Peyer's patch (tissue), 4 donors: ENCODE measurements at places on chromosomes 4 and X. TPM values are rescaled to one million over a fixed set of nuclear protein-coding genes. Genes with fewer than 3 reads are reported as not detected.

DNA sequence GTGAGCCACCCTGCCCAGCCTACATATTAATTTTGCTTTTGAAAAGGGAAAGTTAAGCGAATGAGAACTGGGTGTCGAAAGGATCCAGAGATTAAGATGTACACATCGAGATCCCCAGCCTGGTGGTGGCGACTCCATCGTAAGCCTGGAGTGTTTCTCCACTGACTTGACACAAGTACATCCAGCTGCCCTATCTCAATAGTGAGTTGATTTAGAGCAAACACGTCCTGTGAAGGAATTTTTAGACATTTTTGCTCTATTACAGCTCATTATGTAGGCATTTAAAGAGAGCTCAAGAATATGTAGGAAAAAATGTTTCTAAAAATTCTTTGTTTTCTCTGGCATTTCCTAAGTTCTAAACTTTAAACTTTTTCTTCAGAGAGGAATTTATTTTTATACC, 11.7 kb upstream of the CLDN34 start:
- no peak overlapping the region for H3K4me3 ChIP-seq
- no peak overlapping the region for H3K27ac ChIP-seq
- H3K36me3 ChIP-seq = no peaks in the 10 kb centered on the region

DNA sequence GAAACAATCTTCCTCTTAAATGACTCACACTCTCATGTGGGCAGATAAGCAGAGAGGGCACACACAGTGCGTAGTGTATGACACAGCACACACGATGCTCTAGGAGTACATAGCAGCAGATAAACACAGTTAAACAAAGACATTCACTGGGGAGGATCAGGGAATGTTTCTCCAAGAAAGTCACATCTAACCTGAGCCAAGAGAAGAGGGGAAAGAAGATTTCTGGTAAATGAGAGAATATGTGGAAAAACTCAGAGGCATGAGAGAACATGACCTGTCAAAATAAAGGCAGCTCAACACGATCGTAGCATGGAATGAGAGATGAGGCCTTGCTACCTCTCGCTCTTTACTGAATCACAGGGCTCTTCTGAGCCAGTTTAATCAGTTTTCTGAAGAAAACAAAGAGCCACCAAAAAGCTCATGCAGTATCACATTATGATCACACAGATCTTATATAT, 251.0 kb downstream of the ANK2 start:
- peak overlapping the region; percentile 35 for H3K27ac ChIP-seq
- no peaks in the 10 kb centered on the region for H3K27me3 ChIP-seq
- H3K4me1 ChIP-seq = no peaks in the 10 kb centered on the region
- no peak overlapping the region for H3K4me3 ChIP-seq
- H3K36me3 ChIP-seq = no peaks in the 10 kb centered on the region

The VCX2 gene
- total RNA-seq = not detected

GRCh38 chr4:83152746-83153145, 38.2 kb upstream of the PLAC8 start:
- H3K27ac ChIP-seq = no peak overlapping the region
- H3K4me3 ChIP-seq = no peak overlapping the region
- no peaks in the 10 kb centered on the region for H3K36me3 ChIP-seq
- DNase-seq = no peak

DNA sequence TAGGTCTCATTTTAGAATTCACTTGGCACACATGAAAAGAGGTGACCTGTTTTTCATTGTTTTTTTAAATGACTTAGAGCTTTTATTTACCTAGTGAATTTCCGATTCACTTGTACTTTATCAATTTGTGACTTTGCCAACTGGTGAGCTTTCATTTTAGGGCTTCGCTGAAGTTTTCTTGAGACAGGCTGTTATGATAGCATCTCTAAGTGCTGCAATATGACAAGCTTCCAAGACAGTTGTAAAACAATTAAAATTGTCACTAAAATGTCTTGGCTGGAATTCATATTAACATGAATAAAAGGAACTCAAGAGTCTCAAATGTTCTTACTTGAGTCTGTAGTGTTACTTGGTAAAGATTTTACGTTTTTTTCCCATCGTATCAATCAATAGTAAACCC, 831.7 kb upstream of the GRID2 start:
- H3K4me1 ChIP-seq = no peaks in the 10 kb centered on the region
- H3K36me3 ChIP-seq = no peaks in the 10 kb centered on the region
- H3K27ac ChIP-seq = no peak overlapping the region
- H3K27me3 ChIP-seq = no peaks in the 10 kb centered on the region

DNA sequence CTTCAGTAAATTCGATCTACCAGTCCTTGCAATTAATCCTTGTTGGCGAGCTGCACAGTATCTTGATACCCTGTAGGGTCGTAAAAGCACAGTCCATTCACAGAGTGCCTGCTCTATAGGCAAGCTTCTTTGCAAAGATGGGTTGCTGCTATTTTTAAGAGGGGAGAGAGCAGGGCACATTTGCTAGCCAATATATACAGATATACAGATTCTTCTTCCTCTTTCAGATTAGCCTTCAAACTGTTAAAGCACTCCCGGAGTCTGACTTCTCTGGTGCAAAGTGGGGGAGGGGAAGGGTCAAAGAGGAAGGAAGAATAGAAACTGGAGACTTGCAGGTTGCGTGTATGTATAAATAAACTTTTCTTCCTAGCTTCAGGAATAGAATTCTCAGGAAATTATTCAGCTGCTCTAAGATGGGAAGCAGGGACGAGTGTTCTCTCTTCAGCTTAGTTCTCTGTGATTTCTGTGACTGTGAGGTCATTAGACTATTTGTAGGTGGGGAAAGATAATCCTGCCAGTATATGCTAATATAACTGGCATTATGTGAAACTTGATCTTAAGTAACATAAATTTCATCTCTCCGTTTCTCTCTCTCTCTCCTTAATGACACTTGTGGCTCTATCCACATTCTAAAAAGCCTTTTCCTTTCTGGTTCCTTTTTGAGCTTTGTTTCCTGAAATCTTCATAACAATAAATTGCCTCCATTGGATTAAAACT, at the start of gene CYSLTR1:
TSS of gene CYSLTR1 (minus strand) at position 242 of the 717 bp plus-strand sequence. CDS start 53,865 bp downstream, outside the sequence.
- no peaks in the 10 kb centered on the region for H3K27me3 ChIP-seq
- no peaks in the 10 kb centered on the region for H3K36me3 ChIP-seq
- DNase-seq = peak; percentile 50
- no peaks in the 10 kb centered on the region for H3K4me1 ChIP-seq

DNA sequence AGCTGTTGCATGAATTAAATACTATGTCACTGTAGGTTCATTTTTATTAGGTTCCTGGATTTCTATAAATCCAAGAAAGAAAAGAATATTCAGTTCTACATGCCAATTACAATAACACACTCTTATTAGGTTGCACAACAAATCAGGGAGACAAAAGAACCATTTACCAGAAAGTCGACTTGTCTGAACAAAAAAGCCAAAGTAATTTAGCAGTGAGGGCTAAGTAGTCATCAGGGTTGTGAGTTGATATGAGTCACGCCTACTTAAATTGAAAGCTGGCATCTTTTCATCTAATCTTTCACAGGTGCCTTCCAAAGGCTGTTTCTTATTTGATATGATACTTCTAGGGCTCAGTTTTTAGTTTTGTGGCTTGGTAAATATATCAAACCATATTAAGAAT, 25.4 kb upstream of the GNRHR start:
- H3K27me3 ChIP-seq = no peaks in the 10 kb centered on the region
- H3K36me3 ChIP-seq = no peaks in the 10 kb centered on the region
- no peak overlapping the region for H3K27ac ChIP-seq
- no peaks in the 10 kb centered on the region for H3K4me1 ChIP-seq
- H3K4me3 ChIP-seq = no peak overlapping the region

The ARMCX5 gene
- 14.2 TPM for total RNA-seq

GRCh38 chrX:11426712-11427452, 133.7 kb downstream of the AMELX start:
- H3K36me3 ChIP-seq = no peaks in the 10 kb centered on the region
- H3K4me1 ChIP-seq = no peaks in the 10 kb centered on the region
- peak overlapping the region; percentile 83 for H3K27ac ChIP-seq
- H3K27me3 ChIP-seq = no peaks in the 10 kb centered on the region

The ZC4H2 gene
- 6.7 TPM for total RNA-seq

The RTL3 gene
- total RNA-seq = 0.94 TPM

GRCh38 chr4:74328501-74328900, 20.2 kb downstream of the EPGN start:
- H3K4me1 ChIP-seq = no peaks in the 10 kb centered on the region
- no peaks in the 10 kb centered on the region for H3K36me3 ChIP-seq
- H3K27me3 ChIP-seq = no peaks in the 10 kb centered on the region
- DNase-seq = no peak

DNA sequence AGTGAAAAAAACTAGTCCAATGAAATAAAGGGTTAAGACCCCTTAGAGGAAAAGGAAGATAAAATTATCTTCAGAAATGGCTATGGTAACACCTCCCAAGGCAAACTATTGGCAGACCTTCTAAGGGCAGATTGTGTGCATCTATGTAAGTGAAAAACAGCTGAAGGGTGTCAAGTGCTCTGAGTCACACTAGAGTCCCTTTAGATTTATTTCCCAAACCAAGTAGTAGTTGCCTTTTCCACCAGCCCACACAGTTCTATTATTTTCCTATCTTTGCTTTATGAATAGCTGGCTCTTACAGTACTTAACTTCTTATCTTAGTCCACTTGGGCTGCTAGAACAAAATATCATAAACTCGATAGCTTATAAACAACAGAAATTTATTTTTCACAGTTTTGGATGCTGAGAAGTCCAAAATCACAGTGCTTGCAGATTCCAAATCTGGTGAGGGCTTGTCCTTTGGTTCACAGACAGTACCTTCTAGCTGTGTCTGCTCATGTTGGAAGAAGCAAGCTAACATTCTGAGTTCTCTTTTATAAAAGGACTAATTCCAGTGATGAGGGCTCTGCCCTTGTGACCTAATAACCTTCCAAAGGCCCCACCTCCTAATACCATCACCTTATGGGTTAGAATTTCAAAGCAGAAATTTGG, 143.6 kb downstream of the GRID2 start:
- H3K36me3 ChIP-seq = no peaks in the 10 kb centered on the region
- no peak for DNase-seq
- no peaks in the 10 kb centered on the region for H3K27me3 ChIP-seq
- H3K4me3 ChIP-seq = no peak overlapping the region

DNA sequence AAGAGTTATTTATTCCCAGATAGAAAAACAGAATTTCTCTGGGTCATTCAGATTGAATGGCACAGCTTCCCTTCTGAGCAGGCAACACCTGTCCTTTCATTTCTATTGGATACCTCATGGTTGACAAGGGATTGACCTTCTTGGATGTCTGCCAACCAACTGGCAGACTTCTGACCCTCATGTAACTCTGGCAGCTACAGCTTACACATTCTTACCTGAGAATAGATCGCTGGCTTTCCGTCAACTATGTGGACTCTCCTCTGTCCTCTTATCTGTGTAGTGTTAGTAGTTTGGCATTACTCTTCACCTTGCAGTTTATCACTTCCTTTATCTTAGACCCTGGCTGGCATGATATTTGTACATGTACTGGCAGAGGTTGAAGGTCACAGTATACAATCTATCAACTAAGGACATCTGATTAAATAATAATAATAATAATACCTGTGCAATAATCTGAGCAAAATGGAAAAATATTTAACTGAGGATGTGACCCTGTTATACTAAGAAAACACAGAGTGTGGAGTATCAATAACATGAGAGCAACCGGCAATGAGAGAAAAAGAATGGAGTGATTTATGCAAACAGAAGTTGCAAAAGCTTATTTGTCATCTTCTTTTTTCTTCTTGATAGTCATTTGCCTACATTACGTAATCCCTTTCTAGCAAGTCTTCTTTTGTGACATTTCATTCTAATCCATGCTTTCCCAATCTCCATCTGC, 1118.2 kb downstream of the ARAP2 start:
- H3K4me1 ChIP-seq = no peaks in the 10 kb centered on the region
- H3K27me3 ChIP-seq = no peaks in the 10 kb centered on the region
- no peak for DNase-seq
- H3K36me3 ChIP-seq = no peaks in the 10 kb centered on the region

DNA sequence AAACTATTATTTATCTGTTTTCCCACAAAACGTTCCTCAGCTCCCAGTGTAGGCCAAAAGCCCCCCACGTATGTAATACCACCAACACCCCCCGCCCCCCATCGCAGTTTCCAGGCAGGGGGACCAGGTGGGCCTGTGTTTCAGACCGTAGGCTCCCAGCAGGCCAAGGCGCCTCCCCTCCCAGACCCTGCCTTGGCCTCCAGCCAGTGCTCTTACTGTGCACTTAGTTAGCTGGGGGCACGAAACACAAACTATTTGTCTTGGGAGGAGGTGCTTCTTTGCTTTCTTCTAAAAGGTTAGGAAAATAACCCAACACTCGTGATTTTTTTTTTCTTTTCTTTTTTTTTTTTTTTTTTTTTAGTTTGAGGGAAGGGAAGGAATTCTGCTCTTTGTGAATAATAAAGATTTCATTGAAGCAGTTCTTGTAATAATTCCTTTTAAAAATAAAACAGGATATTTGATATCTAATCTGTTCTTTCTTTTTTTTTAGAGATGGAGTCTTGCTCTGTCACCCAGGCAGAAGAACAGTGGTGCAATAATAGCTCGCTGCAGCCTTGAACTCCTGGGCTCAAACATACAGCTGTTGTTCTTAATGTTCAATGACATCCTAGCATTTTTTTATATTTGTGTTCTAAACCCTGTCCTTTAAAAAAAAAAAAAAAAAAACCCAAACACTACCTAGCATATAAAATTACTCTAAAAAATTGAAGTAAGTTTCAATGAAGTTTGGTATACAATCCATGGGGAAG, 83.0 kb upstream of the CLDN34 start:
- H3K27ac ChIP-seq = no peak overlapping the region
- H3K4me3 ChIP-seq = no peak overlapping the region
- H3K4me1 ChIP-seq = no peaks in the 10 kb centered on the region
- no peaks in the 10 kb centered on the region for H3K27me3 ChIP-seq

DNA sequence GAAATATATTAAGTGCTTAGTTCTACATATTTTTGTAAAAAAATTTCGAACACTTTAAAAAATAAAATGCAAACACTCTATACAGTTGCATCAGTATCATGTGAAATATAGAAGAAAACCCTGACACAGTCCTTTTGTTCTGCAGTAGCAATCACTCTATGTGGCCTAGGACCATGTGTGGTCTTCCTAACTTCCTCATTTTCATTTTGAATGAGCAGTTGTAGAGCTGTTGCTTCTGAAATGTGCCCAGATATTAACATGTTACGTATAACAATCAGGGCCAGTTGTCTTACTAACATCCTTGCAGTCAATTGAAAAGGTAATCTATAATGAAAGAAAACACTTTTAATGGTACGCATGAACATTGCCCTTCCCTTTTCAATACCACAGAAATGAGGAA, 107.9 kb downstream of the ZNF827 start:
- DNase-seq = no peak
- H3K36me3 ChIP-seq = peaks cover 2% of the 10 kb centered on the region
- H3K4me1 ChIP-seq = no peaks in the 10 kb centered on the region
- H3K27ac ChIP-seq = no peak overlapping the region
